ENCODE measurements at places on chromosomes 5 and 9. TPM values are rescaled to one million over a fixed set of nuclear protein-coding genes. Genes with fewer than 3 reads are reported as not detected.

Gene GFPT2
- 0.39 TPM for total RNA-seq

Gene RUSC2
- 5.3 TPM for total RNA-seq

GRCh38 chr5:9515436-9515835 is 30.4 kb downstream of the SEMA5A start:
- no peak for DNase-seq

GRCh38 chr9:75775966-75776691 is 114.3 kb upstream of the PCSK5 start:
- DNase-seq, result no peak

GRCh38 chr5:131019601-131020315 is 145.3 kb downstream of the HINT1 start:
- DNase-seq, result no peak
